ENCODE measurements at places on chromosomes 12 and 14.
A peak's percentile ranks its signal among the peaks of the same experiment; 100 is the strongest.

- no peak for DNase-seq
These were observed 53.0 kb downstream of the PKP2 start for GRCh38 chr12:32843528-32844095.

DNA sequence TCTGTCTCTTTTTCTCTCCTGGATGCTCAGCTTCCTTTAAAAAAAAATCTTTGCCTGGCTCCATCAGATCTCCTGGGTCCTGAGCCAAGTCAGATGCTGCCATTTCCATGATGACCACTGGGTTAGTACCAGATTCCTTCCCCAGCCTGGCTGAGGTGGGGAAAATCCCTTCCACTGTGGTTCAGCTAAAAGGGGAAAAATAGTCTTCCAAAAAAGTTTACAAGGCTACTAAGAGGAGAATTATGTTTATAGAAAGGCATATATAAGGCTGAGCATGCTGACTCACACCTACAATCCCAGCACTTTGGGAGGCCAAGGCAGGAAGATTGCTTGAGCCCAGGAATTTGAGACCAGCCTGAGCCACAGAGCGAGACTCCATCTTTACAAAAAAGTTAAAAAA is 28.4 kb upstream of the GAS2L3 start:
- DNase-seq, result no peak

GRCh38 chr12:82554529-82554928 is 132.2 kb upstream of the TMTC2 start:
- DNase-seq, result no peak

- no peak for DNase-seq
These were observed 68.1 kb downstream of the BORCS5 start for GRCh38 chr12:12425001-12425400.

DNA sequence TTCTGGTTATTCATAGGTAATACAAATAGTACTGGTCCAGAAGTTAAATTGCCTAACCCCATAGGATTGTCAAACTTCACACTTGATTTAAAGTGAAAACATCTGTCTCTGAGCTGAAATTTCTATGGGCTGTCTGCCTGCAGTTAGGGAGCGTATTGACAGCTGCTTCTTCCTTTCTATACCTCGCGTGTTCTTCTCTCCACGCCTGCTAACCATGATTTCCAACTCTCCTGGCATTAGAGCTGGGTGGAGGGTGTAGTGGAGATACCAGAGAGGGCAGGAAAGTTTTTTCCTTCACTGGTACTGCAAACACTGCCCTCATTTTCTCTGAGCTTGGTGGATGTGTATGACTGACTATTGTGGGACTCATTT is 429.0 kb upstream of the FBXO33 start:
- no peak for DNase-seq

DNA sequence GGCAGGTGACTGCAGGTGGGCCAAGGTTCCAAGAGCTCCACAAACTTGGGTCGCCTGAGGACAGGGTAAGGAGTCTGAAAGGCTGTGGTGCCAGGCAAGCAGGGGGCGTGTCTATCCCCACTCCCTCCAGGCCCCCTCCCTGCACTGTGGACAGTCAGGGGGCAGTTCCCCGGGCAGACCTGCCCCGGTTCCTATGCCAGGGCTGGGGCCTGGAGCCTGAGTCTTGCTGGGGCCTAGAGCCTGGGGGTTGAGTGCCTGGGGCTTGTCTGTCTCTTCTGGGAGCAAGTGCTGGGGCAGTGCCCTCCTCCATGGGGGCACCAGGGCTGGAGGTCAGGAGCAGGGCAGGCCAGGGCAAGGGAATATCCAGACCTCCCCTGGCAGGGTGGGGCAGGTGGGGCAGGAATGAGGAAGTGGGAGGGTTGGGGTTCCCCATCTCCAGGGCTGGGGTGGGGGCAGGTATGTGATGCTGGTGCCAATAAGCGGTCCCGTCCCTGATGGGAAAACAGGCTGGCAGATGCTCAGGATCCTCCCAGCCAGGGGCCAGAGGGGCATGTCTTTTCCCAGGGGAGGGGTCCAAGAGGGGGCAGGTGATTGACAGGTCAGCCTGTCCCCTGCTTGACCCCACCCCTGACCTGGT is 11.9 kb upstream of the TNFAIP2 start:
- DNase-seq, result no peak

GRCh38 chr12:74415633-74416032 is 122.0 kb upstream of the ATXN7L3B start:
- DNase-seq, result no peak

DNA sequence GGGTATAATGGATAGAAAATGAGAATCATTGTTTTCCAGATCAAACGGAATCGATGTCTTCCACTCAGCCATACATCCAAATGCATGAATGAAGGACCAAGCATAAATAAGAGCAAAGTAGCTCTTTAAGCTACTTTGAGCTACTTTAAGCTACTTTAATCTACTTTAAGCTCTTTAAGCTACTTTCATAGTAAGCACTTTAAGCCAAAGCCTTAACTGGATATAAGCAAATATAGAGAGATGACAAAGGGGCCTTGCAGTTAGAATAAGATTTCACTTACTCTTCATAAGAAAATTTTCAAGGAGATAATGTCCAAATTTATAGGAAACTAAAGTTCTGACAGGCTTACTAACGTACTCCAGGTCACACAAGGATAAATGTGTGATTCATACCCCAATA is 355.6 kb upstream of the KITLG start:
- DNase-seq, result no peak

DNA sequence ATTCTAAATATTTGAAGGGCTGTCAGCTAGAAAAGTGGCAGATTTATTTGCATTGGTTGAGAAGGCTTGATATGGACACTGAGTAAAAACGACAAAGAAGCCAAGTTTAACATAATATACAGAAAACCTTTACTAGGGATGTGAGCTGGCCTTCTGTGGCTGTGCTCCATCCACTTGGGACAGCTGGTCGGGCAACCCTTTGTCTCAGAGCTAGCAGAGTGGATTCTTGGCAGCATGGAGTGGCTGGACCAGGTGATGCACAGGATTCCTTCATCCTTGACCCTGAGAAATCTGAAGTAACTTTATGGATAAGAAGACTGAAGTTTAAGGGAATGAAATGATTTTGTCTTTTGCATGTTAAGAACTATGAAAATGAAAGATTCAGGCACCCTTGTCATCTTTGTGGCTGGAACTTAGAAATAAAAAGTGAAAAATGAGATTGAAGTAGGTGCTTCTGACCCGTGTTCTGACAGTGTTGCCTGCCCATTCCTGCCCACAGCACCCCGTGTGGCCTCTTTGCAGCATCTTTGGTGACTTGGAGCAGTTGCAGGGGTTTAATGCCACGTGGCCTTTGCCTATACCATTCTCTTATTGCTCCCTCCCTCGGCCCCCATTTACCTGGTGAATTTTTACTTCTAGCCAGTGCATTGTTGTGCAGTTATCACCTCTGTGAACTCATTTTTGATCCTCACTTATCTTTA is 32.6 kb downstream of the PELI2 start:
- no peak for DNase-seq

GRCh38 chr12:59657266-59657665 is 61.4 kb downstream of the SLC16A7 start:
- no peak for DNase-seq

DNA sequence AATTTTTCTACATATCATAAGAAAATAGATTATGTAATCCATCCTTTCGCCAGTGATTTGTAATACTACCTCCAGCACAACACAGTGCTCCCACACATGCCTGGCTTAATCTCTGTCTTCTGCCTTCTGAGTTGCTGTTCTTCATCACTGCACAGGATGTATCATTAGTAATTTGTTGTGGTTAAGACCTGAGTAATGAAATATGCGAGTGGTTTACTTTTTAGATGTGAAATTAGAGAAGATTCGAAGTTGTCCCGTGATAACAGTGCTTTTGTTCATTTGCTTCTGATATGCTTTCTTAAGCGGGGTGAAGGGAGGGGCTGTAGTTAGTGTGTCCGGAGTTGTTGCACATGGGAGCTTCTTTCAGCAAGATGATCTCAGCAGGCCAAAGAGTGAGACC is 18.1 kb downstream of the KRT85 start:
- no peak for DNase-seq

DNA sequence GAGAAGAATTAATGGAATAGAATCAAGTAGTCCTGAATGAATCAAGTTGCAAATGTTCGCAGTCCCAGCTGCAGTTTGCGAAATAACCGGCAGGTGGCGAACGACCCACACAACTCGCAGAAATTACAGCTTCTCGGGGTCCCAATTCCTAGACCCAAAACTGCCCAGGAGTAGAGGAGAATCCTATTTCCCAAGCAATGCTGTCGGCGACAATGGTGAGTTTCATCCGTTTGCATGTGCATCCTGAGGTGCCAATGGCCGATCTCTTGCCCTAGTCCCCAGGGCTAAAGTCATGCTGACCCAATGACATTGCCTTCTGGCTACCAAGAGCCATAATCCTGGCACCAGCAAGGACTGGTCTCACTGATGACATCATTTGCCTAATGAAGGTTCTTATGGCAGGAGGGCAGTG is 8.5 kb upstream of the ASCL1 start:
- DNase-seq, result peak; percentile 4

DNA sequence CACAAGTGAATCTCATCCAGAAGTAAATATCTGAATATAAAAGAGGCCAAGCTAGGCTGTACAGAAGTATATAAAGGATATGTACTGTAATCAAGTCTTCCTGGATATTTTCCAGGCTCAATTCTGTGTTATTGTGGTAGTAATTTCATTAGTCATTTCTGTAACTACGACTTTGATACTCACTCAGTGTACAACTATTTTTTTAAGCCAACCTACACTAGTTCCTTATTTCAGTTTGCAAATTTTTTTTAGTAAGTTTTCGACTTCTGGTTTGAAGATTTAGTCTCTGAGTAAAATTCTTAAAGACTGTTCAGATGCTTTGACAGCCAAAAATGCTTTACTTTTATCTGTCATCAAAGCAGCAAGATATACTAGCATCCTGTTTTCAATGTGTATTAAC is 130.8 kb downstream of the CAPZA3 start:
- no peak for DNase-seq

GRCh38 chr12:132327336-132328171 is 1.8 kb downstream of the GALNT9 start:
- peak; percentile 72 for DNase-seq

DNA sequence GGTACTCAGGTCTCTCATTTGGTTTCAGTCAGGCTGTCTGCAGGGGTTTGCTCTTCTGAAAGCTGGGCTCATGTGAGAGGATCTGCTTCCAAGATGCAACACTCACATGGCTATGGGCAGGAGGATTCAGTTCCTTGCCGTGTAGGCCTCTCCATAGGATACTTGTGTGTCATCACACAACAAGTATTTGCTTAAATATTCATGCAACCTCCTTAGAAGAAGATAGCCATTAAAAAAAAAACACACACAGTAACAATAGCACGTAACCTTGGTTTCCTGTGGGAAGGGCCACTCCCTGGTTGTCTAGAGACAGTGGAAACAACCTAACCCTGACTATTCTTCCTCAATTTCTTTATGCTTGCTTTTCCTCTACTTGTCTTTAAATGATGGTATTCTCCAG is 31.8 kb upstream of the CLEC4E start:
- DNase-seq, result no peak

DNA sequence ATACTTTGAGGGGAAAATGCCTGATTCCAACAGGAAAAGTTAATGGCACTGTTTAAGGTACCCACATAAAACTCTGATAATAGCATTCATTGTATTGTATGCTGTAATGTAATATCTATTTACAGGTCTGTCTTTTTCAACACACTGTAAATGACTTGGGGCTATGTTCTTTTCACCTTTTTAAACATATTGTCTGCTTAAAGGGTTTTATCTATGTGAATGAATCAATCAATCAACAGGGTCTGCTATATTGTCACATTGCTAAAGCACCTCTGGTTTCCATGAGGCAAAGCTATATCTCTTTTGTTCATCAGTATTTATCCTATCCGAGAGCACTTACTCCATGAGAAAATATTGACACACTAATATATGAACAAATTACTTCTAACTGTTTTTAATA is 288.0 kb downstream of the SLC6A15 start:
- DNase-seq, result no peak

DNA sequence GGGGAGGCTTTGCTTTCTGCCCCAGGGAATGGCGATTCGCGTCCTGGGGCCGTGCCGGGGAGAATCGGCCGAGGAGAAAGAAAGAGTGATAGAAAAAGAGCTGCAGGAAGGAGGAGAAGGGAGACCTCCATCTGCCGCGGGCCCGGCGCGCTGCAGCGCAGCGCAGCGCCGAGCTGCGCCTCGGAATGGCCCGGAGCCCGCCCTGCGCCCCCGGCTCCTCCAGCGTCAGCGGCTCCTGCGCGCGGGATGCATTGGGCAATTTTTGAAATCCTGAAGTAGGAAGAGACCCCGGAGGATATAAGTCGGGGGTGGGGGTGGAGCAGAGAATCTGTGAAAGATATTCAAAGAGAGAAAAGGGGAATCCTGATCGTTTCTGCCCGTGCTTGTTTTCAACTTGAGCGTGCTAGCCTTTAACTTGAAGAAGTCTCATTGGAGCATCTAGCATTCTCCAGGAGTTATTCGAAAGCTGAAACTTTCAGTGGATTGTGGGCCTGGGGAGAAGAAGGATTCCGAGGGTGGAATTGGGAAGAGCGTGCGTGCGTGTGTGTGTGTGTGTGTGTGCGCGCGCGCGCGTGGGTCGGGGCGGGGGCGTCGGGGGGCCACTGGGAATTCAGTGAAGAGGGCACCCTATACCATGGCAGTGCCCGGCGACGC is 441 bp downstream of the PDE3A start:
- no peak for DNase-seq

GRCh38 chr12:105427883-105428282 is 97.4 kb downstream of the C12orf75 start:
- DNase-seq, result no peak

DNA sequence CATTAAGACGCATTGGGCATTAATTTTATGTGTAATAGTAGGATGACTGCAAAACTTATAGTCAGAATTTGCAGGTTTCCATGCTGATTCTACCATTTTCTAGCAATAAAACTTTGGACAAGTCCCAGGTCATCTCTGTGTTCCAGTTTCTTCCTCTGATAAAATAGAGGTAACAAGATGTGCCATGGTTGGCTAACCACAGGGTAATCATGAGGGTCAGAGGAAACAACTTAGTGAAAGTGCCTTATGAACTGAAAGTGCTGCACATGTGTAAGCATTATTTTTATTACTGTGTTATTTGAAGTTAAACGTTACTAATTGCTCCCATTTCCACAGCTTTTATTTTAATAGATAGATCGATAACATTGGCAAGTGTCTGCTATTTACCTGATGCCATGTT is 21.1 kb downstream of the SMCO2 start:
- no peak for DNase-seq

GRCh38 chr14:100083706-100084105 is 18.5 kb downstream of the EVL start:
- no peak for DNase-seq

- DNase-seq, result no peak
These were observed 432.9 kb downstream of the ZFP36L1 start for GRCh38 chr14:68359837-68360552.

DNA sequence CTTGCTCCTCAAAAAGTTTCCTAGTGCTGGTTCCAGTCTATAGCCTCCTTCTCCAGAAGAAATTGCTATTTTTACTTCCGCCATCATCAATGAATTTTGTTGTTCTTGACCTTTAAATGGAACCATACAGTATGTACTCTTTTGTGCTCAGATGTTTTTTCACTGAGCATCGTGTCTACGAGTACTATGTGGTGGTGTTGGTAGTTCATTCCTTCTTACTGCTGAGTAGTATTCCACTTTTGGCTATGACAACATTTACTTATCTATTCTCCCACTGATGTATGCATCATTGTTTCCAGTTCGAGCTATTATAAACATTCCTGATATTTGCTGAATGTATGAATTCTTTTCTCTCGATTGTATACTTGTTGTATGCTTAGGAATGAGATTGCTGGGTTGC is 28.6 kb downstream of the SLC2A14 start:
- DNase-seq, result no peak

GRCh38 chr14:58866391-58866790 is 228.6 kb downstream of the DACT1 start:
- DNase-seq, result no peak
